ENCODE measurements at places on chromosomes 16 and 17. TPM values are rescaled to one million over a fixed set of nuclear protein-coding genes. Genes with fewer than 3 reads are reported as not detected.

Gene FOXJ1
- total RNA-seq = not detected

Gene FOXN1
- total RNA-seq = not detected

Gene NTN1
- 189 TPM for total RNA-seq

Gene NGFR
- total RNA-seq = 25.3 TPM

Gene PPP1R1B
- total RNA-seq = 2.0 TPM

Gene SRCIN1
- 4.8 TPM for total RNA-seq

Gene ZNF205
- 10.1 TPM for total RNA-seq

Gene CENPT
- 24.3 TPM for total RNA-seq

Gene CCL1
- not detected for total RNA-seq

Gene DLX3
- total RNA-seq = not detected

Gene KCNJ18
- not detected for total RNA-seq

Gene SEPTIN1
- 3.5 TPM for total RNA-seq

Gene GAST
- total RNA-seq = not detected

Gene RNPS1
- total RNA-seq = 106 TPM

Gene KRTAP16-1
- total RNA-seq = not detected

Gene TPSG1
- not detected for total RNA-seq

Gene HBA2
- total RNA-seq = 60.2 TPM

Data from right cardiac atrium (tissue), 5 donors.